ENCODE measurements at places on chromosomes 12 and 14.

- no peak for DNase-seq
These were observed 257.9 kb upstream of the TMEM132C start for GRCh38 chr12:128009108-128009507.

DNA sequence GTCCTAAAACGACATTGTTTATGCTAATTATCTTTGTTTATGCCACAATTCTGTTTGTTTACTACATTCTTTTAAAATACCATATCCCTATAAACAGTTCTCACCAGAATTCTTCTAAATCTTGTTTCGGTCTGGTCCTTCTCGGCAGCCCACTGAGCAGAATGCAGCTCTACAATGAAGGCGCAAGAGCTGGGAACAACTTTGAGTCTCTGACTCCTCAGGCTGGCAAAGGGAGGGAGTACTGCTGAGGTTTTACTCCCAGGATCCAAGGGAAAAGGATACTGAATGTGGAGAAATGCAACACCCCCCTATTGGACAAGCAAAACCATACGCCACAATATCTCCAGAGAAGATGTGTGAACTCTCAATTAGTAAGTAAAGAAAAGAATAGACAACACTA lies 5.4 kb downstream of the SOX5 start:
- DNase-seq, result no peak

DNA sequence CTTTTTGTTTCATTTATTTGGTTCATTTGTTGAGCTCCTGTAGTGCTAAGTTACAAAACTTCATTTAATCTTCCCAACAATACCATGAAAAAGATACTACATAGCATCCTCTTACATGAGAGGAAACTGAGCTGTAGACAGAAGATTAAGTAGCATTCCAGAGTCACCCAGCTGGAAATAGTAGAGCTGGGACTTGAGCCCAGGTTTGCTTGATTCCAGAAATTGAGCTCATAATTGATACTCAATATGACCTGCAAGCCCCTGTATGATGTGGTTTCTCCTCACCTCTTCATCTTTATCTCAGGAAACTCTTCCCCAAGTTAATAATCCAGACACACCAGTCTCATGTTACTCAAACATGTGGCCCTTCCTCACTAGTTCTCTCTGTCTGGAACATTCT lies 87.0 kb upstream of the DAAM1 start:
- no peak for DNase-seq

DNA sequence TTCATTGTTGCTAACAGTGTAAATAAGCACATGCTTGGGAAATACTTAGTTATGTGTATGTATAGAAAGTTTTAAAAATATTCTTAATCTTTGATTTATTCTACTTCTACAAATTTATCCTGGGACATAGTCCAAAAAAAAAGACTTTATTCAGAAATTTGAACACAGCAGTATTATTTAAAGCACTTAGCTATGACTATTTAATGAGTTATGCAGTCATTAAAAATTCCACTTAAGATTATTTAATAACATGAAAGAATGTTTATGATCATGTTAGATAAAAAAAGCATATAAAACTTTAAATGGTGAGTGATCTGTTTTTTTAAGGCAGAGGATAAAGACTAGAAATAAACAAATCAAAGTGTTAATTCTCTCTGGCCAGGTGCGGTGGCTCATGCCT lies 78.3 kb downstream of the BAZ1A start:
- no peak for DNase-seq

GRCh38 chr14:67523764-67524633 lies 9.1 kb upstream of the PLEKHH1 start:
- DNase-seq, result no peak

GRCh38 chr12:45290216-45290605 lies 74.3 kb downstream of the ANO6 start:
- no peak for DNase-seq

- DNase-seq, result no peak
These were observed 33.4 kb downstream of the FNTB start for GRCh38 chr14:65019944-65020566.

DNA sequence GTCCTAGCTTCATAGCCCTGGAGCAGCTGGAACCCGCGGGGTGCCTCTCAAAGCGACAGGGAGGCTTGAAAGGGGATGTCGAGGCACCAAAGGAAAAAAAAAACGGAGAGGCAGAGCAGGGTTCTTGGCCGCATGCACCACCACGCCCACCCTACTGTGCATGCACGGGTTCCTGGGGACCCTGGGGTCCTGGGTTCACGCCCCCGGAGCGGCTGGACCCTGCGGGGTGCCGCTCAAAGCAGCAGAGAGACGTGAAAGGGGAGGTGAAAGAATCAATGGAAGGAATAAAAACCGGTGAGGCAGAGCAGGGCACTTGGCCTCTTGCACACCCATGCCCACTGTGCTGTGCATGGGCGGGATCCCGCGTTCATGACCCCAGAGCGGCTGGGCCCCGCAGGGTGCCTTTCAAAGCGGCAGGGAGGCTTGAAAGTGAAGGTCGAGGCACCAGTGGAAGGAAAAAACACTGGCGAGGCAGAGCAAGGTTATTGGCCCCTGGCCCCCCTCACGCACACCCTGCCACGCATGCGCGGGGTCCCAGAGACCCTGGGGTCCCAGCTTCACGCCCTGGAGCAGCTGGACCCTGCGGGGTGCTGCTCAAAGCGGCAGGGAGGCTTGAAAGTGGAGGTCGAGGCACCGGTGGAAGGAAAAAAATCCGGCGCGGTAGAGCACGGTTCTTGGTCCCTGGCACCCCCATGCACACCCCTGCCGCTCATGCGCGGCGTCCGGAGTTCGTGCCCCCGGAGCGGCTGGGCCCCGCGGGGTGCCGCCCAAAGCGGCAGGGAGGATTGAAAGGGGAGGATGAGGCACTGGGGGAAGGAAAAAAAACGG lies 318.5 kb downstream of the ALG10 start:
- DNase-seq, result no peak

DNA sequence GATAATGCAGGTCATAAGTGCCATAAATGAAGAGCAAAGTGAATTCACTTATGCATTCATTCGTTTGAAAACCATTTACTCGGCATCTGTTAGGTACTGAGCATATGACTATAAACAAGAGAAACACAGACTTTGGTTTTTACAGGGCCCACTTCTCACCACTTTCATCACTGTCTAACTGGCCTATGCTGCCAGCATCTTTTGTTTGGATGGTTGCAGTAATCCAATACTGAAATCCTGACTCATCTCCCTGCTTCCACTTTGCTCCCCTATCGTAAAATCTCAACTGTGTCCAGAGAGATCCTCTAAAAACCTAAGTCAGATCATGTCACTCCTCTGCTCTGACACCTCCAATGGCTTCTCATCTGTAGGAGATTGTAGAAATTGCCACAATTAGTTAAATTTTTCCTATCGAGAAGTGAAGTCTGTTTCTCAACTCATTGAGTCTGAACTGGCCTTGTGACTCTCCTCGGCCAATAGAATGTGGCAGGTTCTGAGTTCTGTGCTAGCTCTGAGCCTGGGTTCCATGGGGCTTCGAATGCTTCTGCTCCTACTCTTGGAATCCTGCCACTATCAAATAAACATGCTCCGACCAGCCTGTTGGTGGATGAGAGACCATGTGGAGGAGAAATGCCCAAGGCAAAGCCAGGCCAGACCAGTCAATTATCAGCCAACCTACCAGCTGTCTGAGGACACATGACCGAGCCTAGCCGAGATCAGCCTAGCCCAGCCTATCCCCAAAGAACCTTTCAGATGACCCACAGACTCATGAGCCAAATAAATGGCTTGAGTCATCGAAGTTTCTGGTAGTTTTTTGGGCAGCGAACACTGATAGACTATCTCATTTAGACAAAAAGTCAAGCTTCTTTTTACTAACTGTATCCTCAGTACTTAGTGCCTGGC lies 2.2 kb upstream of the BATF start:
- DNase-seq, result no peak

DNA sequence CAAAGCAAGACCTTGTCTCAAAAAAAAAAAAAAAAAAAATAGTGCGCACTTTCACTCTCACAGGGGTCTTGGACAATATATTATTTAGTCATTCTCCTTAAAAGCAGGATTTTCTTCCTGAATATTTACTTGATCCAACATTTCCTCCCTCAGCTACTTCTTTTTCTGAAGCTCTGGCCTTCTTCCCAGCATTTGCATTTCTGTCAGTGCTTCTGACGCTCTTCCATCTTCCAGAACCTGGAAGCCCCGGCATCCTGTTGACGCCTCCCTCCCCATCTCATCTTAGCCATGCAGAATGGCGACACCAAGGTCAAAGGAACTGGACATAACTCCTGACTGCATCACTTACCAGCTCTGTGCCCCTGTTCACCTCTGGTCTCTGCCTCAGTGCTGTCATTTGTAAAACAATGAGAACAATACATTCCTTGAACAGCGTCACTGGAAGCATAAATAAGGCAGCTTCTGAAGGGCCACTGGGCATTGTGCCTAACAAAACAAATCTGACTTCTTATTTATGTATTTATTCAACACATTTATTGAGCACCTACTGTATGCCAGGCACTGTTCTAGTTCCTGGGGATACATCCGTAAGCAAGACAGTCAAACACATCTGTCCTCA lies 90.9 kb upstream of the MDM1 start:
- no peak for DNase-seq

GRCh38 chr14:78823516-78823915 lies 653.3 kb downstream of the NRXN3 start:
- DNase-seq, result no peak

- DNase-seq, result no peak
These were observed 47.1 kb downstream of the TBX3 start for GRCh38 chr12:114636723-114637480.

- DNase-seq, result no peak
These were observed at the start of gene C12orf56 for GRCh38 chr12:64390275-64390851. C12orf56 (minus strand) TSS chr12:64390758; CDS start chr12:64390565, 193 bp downstream.

GRCh38 chr12:111444314-111444924 lies 38.7 kb downstream of the SH2B3 start:
- DNase-seq, result no peak

- DNase-seq, result no peak
These were observed 30.3 kb upstream of the KCNC2 start for GRCh38 chr12:75239987-75240386.

Data from T follicular helper cell (primary cell).